ENCODE measurements at places on chromosomes 13 and 19. TPM values are rescaled to one million over a fixed set of nuclear protein-coding genes. Genes with fewer than 3 reads are reported as not detected.

LILRA1 gene
- total RNA-seq = not detected

GJA3 gene
- total RNA-seq = 16.7 TPM

CD22 gene
- not detected for total RNA-seq

ZNF497 gene
- 0.87 TPM for total RNA-seq

PGLYRP1 gene
- not detected for total RNA-seq

NCAN gene
- under 0.01 TPM for total RNA-seq

CEACAM5 gene
- not detected for total RNA-seq

PRR19 gene
- total RNA-seq = 1.5 TPM

ADGRE1 gene
- total RNA-seq = not detected

PRR20C gene
- not detected for total RNA-seq

KLK14 gene
- 0.17 TPM for total RNA-seq

Measured in smooth muscle cell of trachea (primary cell).